Activated naive CD8-positive, alpha-beta T cell treated with anti-CD3 and anti-CD28 coated beads, Interleukin-2, amount 10 ng/mL, durations not matched to agents 7 days and 5 days (primary cell): ENCODE measurements at places on chromosomes 6 and 20. TPM values are rescaled to one million over a fixed set of nuclear protein-coding genes. Genes with fewer than 3 reads are reported as not detected.

DNA sequence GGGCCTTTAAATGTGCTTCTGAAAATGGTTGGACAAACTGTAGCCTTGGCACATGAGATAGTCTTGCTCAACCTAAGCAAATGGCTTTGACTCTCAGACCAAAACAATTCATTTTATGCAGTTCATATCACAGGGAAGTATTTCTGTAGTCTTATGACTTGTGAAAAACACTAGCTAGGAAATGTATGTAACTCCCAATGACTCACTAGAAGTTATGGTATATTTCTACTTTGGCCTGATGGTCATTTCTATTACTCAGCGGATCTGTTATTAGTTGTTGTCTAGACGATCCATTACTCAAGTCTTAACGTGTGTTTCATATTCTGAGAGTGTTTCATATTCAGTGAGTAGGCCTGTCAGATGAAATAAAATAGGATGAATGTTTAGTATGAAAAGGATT, 1333.5 kb downstream of the KHDRBS2 start:
- no peak for DNase-seq

DNAH8 gene
- total RNA-seq: 0.11 TPM

DNA sequence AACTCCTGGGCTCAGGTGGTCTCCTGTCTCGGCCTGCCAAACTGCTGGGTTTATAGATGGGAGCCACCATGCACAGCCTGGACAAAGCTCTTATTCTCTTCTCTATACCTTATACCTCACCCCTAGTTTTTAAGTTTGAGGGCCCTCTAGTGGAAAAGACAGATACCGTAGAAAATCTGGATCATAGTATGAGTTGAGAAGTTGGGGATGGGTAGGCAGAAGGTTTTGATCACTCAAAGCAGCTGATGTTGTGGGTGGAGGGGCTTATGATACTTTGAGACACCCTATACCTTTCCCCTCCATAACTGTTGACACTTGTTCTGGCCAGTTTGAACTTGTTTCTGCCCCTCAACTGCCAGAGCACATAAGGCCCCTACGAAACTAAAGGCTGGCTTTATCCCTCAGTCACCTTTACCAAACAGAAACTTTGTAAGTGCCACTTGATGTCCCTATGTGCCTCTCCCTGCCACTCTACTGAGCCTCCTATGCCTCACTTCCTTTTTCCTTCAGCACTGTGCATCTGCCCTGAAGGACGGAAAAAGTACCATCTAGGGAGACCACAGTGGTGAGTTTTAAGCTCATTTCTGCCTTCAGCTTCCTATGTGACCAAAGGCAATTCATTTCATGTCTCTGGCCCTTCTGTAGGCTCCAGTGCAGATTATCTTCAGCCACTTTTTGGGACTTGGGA, 28.6 kb downstream of the RALY start:
- no peak for DNase-seq

DNA sequence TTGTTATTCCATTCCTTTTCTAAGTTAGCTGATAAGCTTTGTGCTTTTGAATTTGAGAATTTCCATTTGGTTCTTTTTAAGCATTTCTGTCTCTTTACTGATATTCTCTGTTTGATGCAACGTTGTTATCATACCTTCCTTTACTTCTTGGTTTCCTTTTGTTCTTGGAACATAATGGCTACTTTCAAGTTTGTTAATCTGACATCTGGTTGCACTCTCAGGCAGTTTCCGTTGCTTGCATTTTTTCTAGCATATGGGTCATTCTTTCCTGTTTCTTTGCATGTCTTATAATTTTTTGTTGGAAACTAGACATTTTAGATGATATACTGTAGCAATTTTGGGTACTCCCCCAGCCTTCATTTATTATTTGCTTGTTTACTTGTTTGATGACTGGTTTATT, 12.5 kb downstream of the CDC5L start:
- no peak for DNase-seq

SLCO4A1 gene
- total RNA-seq: 61.9 TPM

GRCh38 chr6:155949256-155949655, 493.6 kb upstream of the NOX3 start:
- no peak for DNase-seq

- DNase-seq: no peak
Observed at GRCh38 chr6:88566746-88567534, 396.5 kb downstream of the RNGTT start.
